Activated CD8-positive, alpha-beta memory T cell treated with anti-CD3 and anti-CD28 coated beads, Interleukin-2, amount 50 U/mL, for 4 hours (primary cell): ENCODE measurements at places on chromosomes 2 and 18.

DNA sequence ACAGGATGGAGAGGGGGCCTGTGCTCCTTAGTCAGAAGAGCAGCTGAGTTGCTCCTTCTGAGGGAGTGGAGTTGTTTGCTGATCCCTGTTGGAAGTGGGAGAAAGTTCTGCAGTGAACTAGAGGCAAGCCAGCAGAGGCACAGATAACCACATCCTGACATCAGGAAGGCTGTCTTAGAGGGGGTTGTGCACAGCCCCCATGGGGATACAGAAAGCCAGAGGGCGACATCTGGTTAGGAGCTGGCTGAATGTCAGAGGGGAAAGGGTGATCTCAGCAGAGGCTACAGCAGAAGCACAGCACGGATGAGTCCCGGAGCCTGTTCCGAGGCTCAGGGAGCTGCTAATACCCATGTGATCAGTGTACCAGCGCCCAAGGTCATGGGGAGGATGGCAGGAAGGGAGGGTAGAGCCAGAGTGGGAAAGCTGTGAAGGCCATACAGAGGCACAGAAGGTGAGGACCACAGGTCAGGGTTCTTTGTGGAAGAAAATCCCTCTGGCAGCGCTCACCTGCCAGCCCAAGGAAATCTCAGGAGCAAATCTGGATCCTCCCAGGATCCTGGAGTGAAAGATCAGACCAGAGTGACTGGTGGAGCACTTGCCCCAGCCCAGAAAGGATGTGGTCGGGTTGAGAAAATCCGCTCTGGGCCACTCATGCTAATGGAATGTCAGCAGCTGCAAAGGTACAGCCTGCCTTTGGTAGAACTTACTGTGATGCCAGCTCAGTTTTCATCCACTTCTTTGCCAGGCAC is 111.8 kb downstream of the STPG4 start:
- DNase-seq: no peak

- no peak for DNase-seq
Observed at GRCh38 chr2:152500772-152501171, 165.8 kb downstream of the FMNL2 start.

- DNase-seq: no peak
Observed at GRCh38 chr18:58828399-58829121, 36.1 kb upstream of the ZNF532 start.

GRCh38 chr2:168992591-168993349 is 38.4 kb downstream of the ABCB11 start:
- no peak for DNase-seq

DNA sequence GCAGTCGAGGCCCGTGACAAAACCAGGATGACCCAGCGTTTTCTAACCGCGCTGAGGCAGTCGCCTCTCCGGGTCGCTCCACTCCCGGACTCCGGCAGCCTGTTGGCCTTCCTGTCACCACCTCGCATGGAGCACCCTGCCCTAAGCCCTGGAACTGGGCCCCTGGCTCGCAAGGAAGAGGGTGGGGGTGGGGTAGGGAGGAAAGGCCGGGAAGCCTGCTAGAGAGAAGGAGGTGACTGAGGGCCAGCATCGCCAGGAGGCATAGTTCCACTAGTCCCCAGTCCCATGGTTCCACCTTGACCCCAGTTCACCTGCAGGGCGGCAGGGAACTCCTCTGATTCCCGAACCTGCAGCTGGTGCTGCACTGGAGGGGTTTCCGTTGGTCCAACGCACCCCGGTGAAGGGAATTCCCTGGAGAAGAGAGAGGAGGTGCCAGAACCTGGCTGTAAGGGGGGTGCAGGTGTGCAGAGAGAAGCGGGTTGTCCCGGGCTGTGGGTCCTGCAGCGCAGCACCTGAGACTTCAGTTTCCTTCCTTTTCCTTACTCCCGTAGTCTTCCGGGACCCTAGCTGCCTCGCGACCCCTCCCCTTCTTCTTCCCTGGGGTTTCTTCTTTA is 11.8 kb upstream of the EN1 start:
- no peak for DNase-seq

DNA sequence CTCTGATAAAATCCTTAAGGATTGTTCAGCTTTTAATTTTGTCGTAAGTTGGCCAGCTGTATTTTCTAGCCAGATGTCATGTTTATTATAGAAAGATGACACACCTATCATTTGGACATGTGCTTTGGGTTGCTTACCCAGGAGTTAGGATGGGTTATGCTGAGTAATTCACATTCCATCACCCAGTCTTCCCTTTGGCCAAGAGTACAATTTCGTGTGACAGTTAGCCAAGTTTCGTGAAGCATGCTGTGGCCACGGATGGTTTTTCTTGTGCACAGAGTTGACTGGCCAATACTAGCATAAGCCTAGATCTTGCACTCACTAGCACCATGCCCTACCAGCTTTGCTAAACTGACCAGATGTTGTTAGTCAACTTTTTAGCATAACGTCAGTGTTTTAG is 5.8 kb downstream of the MAPRE3 start:
- no peak for DNase-seq

DNA sequence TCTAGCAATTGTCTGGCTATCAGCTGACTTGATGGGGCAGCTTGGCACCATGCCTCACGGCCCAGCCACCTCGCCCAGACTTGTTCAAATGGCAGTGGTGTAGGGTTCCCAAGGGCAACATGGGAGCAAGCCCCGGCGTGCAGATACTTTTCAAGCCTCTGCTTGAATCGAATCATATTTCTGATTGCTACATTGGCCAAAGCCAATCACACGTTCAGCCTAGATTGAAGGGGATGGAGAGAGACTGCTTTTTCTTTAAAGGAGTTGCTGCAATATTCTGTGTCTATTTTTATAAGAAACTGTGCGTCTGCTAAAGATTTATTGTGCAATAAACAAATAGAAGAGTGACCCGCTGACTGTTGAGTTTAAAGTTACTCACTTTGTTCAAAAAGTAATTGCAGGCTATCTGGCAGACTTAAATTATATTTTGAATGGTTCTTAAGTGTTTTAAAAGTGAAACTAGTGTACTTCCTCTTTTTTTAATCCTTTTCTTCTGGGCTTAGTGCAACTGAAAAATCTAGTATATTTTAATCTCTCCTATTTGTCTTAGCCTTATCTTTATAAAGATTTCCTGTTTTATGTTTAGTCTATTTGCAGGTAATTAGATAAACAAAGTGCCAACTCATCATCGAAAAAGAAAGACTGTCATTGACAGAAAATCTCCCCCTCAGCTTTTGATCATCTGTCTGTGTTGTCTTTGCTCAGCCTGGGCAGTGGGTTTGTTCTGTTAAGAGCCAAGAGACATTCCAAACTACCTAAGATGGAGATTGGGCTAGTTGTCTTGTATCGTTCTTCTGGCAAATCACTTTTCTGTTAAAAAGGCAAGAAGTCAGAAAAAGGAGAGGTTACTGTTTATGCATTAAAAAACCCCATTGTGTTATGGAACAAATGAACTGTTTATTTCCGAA is 156.1 kb downstream of the TPGS2 start:
- no peak for DNase-seq

- no peak for DNase-seq
Observed at GRCh38 chr2:56770490-56770889, 586.7 kb downstream of the CCDC85A start.

DNA sequence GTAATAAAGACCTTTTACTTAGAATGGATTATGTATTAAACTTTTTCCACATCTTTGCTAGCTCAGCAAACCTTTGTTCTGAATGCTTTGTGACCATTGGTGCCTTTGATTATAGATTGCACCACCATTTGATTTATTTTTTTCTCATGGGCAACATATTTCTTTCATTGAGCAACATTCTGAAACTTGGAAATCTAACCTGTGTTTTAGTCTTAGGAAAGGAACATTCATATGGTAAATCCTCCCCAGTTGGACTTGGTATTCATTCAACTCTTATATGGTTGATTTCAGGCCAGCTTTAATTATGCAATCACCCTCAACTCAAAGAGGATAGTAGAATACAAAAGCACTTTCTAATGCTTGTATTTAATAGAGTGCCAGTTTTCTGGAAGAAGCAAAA is 1077.9 kb upstream of the ZEB2 start:
- DNase-seq: no peak
